ENCODE measurements at places on chromosomes 2 and 18.

DNA sequence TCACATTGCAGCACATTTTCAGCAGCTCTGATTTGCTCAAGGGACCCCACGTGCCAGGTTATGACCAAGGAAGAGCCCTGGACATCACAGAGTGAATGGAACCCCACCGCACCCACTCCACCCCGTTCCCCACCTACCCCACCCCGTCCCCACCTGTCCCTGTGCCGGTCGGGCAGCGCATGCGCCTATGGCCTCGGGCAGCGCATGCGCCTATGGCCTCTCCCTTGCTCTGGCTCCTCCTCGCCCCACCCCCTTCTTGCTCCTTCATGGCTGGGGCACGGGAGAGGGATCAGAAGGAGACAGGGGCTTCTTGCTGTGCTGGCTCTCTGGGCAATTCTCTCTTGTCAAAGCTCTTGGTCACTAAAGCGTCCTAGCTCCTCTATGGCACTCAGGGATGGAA lies 371.8 kb upstream of the HS6ST1 start:
- DNase-seq = no peak

DNA sequence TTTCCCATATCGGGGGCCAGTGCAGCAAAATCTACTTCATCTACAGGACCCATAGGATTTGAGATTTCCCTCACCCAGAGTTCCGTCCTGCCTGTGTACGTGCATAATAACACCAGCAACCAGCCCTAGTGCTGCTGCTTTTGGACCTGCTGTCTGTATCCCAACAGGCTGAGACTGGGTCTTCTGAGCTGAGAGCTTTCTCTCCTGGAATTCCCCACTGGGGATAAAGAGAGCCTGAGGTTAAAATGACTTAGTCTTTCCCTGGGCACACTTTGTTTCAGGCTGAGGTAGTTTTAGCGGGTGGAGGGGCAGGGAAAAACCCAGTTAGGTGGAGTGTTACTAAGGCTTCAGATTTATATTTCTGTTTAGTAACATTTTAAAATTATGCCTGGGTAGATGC lies 62.5 kb downstream of the SERTAD2 start:
- DNase-seq = no peak

DNA sequence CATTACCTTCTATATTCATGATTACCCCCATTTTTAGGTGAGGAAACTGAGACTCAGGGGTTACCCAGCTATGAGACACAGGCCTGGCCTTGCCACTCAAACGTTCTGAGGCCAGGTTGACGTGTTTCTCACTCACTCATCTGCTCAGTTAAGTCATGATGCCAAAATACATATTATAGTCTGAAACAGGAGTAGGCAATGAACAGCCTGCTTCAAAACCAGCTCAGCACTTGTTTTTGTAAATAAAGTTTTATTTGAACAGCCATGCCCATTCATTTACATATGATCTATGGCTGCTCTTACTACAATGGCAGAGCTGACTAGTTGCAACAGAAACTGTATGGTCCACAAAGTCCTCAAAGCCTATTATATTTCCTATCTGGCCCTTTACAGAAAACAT lies 74.1 kb upstream of the SMAD2 start:
- no peak for DNase-seq

- no peak for DNase-seq
These were observed 279.5 kb downstream of the RND3 start for GRCh38 chr2:150207979-150208378.

DNA sequence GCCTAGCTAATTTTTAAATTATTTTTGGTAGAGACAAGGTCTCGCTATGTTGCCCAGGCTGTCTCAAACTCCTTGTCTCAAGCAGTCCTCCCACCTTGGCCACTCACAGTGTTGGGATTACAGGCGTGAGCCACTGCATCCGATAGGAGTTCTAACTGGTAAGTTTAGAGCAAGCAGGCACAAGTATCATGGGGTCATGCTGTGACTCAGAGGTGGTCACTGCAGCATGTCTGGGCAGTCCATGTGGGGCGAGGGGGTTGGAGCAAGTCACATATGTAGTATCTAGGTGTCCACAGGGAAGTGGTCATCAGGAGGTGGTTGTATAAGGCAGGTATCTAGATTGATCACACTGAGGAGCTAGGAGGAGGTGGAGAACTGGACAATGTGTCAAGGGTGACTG lies 22.7 kb upstream of the STARD7 start:
- DNase-seq = no peak

DNA sequence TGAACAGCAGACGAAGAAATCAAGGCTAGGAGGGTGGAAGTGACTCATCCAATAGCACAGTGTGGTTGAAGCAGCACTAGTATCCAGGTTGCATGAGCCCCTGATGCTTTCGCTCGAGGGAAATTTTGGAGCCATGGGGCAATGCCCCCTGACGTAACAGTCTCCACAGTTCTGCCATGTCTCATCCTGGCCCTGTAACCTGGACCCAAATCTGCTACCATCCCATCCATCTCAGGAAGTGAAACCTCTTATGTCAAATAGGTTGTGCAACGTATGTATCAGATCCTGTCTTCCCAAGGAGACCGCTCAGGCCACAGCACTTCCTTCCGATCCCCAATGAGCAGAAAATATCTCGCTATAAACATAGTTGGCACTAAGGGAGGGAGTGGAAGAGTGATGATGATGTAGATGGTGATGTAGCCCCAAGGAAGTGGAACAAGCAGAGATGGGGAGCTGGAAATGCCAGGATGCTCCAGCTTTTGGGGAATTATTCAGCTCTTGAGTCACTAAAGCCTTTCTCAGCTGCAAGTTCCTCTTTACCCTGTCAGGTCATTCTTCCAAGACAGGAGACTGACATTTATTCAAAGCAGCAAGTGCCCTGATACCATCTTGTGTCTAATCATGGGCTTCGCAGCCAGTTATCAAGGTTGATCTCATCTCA lies 3.0 kb upstream of the IL1B start:
- no peak for DNase-seq

DNA sequence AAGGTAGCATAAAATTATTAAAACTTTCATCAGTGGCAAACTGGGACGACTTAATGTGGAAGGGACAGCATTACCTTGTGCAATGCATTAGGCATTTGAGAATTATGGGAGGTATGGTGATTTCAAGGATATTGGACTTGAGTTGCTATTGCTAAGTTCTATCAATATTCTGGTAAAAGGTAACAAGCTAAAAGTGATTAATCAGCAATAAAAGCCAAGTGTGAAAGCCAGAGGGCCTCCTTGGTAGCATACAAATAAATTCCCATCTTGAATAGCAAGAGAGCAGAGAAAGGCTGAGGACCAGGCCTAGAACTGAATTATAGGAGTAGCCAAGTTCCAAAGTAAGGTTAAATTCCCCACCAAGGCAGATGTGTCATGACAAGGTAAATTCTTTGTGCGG lies 74.2 kb upstream of the KCNH7 start:
- no peak for DNase-seq

DNA sequence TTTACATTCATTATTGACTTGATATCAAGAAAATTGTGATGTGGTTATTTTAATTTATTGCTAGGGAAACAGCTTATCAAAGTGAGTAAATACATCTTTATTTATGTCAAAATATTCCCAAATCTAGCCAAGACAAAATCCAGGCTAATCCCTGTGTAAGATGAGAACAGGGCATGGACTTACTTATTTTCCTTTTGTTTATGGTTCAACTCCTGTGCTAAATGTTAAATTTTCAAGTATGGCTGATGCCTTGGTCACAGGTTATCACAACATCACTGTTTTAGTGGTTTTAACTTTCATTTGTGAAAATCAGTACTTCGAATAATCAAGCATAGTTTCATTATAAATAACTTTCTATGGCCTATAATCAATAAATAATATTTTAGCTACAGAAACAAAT lies 657.0 kb upstream of the SYT4 start:
- no peak for DNase-seq

DNA sequence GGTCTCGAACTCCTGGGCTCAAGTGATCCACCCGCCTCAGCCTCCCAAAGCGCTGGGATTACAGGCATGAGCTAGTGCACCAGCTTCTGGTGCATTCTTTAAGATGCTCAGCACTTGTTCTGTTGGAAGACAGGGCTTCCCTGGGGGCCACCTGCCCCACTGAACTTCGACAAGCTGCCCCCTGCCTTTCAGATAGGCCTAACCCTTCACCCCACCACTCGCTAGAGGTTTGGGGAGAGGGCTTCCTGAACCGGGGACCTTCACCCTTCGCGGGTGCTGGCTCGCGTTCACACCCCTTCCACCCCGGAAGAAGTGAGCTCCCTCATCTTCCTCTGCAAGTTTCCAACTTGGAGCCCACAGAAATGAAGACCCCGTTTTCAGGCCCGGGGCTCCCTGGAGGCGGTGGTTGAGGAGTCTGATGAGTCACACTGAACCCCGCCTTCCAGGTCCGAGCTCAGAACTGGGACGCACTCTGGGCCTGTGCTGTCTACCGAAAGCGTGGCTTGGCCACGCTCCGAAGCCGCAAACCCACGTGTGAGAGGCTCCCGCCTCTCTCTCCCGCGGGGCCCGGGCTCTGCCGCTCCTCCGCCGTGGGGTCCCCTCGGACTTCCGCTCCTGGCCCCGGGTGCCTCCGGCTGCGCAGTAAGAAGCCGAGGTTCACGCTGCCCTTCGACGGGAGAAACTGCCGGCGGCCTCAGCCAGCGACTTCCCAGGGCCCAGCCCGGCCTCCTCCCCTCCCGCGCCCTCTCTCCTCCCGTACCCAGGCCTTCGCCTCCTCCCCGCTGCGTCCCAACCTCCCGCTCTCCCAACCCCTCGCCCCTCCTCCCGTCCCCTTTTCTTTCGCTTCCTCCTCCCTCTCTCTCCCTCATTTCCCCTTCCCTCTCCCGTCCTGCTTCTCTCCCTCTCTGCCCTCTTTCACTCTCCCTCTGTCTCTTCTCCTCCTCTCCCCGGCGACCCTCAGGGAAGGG lies 47.5 kb upstream of the SP3 start:
- peak; percentile 80 for DNase-seq

DNA sequence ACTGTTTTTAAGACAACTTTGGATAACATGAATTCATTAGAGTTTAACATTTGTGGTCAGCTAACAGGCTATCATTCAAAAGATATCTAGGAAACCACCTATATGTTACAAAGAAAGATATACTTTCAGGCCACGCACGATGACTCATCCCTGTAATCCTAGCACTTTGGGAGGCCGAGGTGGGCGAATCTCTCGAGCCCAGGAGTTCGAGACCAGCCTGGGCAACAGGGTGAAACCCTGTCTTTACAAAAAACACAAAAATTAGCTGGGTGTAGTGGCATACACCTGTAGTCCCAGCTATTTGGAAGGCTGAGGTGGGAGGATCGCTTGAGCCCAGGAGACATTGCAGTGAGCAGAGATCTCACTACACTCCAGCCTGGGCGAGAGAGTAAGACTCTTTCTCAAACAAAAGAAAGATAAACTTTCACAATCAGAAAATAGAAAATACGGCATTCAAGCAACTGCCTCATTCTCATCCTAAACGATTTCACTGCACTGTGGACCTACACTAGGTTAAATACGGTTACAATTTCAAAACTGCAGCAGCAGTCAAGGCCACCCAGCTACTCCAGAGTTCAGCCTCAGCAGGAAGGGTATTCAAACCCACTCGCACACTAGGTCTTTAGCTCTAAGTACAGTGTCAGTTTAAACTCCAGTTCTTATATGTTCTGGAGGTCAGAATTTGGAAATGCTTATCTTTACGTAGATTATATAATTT lies 250.0 kb upstream of the SLC39A10 start:
- no peak for DNase-seq

- no peak for DNase-seq
These were observed 32.8 kb downstream of the COBLL1 start for GRCh38 chr2:164808776-164809175.

DNA sequence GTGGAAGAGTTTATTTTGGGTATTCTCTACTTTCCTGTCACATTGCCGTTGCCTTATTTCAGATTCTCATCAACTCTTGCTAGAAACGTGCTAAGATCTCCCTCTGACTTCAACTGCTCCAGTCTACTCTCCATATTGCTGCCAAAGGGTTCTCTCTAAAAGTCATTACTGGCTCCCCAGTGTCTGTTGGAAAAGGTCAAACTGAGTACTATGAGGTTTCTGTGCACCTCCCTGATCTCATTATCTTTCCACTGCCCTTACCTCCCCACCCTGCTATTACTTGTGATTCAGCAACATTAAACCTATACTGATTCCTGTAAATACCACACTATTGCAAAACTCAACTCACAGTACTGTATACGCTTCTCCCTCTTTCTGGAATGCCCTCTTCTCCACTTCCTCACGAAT lies 1.9 kb upstream of the KRCC1 start:
- DNase-seq = no peak

- DNase-seq = no peak
These were observed 175.7 kb upstream of the RND3 start for GRCh38 chr2:150663143-150663542.

GRCh38 chr2:32931519-32931918 lies 15.2 kb upstream of the LTBP1 start:
- DNase-seq = no peak

- DNase-seq = no peak
These were observed 11.3 kb upstream of the SPATA3 start for GRCh38 chr2:230984393-230985220.

DNA sequence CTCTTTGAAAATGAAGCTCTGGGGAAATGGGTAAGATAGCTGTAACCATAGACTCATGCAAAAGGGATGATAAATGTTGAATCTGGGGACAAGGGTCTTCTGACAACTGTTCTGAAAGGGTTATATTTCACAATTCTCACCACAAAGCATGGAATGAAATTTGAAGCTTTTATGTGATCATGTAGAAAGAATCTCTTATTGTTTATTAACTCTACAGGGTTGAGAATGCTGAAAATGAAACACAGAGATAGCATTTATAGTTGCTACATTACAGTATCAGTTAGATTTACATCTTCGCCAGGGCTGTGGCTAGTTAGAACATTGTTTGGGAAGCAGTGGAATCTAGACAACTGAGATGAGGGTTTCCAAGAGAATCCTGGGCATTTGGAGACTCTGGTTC lies 97.4 kb upstream of the LHCGR start:
- no peak for DNase-seq

GRCh38 chr18:79484661-79485621 lies 89.2 kb downstream of the NFATC1 start:
- no peak for DNase-seq

DNA sequence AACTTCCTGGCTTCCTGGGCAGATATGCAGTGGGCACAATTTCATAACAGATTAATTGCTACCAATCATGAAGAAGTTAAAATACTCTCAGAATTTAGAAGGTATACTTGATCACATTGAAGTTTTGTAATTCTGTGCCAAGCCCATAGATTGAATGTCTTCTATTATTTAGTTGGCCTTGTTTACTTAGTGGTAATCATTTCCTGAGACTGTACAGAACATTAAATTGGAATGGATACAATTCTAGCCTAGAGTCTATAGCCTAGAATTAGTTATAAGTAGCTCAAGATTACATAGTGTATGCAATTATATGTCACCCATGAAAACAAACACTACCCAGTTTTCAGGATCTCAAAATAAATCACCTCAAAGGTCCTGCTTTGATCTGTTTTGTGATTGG lies 615.8 kb downstream of the XIRP2 start:
- DNase-seq = no peak

DNA sequence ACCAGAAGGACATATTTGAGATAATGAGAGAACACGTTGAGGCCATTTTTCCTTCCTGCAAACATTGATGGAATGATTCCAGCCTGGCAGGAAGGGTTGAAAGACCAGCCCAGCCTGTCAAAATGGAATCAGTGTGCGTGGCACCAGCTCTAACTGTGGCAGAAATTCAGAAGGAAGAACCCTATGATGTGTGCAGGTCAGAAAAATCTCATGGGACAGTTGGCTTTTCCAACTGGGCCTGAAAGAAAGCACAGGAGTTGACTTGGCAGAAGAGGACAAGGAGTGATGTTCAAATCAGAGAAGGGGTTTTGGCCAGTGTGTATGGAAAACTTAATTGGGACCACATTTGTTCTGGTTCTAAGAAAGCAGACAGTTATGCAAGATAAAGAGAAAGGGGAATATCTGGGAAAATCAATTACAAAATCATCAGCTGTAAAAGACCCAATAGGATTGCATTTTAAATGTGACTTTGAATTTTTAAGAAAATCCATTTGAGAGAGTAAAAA lies 192.8 kb upstream of the PID1 start:
- no peak for DNase-seq
